ENCODE measurements at places on chromosomes 6 and 20.

DNA sequence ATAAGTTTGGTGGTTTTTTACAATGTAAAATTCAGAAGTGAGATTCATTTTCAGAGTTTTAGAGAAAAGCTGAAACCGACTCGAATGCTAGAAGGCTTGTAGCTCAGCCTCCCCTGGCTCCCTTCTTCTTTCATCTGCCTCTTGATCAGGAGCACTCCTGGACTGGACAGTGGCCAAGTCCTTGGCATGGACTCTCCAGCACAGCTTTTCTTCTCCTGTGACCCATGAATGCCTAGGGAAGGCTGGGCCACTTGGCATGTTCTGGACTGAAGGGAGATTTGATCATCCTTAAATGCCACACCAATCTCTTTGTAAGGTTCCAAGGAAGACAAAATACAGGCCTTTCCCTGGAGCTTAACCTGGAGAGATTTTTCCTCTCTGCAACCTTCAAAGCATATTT is 384.0 kb upstream of the SASH1 start:
- DNase-seq: no peak

DNA sequence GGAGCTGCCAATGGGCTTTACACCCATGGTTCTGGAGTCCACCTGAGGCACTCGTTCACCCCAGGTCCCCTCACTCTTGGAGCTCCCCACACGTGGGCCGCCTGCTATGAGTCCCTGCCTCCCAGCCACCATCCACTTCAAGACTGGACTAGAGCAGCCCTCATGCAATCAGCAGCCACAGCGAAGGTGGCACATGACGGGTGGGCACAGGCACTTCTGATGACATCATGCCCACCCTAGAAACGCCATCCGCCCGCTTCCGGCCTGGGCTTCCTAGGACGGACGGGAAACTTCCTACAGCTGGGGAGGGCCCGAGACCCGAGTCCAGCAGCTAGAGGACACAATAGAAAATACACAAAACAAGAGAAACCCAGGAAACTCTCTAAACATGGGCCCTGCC is 85.5 kb downstream of the PDE10A start:
- no peak for DNase-seq

- no peak for DNase-seq
Observed at GRCh38 chr6:113649276-113649675, 207.9 kb upstream of the MARCKS start.

- no peak for DNase-seq
Observed at GRCh38 chr6:24145690-24146131, 19.7 kb downstream of the NRSN1 start.

DNA sequence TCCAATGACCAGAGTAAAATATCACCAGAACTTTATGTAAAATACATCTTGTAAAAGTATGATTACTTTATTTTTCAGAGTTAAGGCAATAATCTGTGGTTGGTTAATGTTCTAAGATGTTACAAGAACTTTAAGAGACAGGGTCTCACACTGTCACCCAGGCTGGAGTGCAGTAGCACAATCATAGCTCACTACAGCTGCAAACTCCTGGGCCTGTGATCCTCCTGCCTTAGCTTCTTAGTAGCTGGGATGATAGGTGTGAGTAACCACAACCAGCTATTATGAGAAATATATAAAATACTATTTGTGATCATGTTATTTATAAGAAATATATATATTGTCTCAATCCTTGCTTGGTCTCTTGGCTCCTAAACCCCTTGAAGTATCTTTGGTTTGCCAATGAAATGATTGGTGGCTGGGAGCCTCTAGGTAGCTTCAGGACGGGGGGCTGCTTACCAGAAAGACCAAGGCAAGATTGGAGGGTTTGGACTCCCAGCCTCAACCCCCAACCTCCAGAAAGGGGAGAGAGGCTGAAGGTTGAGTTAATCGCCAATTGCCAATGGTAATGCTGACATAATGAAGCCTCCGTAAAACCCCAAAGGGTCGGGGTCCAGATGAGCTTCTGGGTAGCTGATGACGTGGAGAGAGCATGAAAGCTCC is 15.4 kb downstream of the SOD2 start:
- no peak for DNase-seq

DNA sequence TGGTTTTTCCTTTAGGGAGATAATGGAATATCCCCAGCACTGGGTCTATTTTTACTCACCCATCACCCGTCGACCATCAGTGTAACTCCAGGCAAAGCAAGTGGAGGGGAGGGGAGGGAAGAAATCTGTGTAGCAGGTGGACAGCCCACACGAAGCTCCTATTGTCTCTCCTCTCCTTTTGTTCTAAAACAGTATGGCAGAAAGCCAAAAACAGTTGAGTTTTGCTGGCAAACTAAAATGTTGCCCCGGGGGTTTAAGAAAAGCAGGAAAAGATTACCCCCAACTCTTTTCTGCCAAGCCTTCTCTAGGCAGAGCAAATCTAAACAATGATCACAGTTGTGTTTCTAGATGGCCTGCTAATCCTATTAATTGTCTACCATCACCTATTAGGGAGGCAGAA is 89.7 kb downstream of the PREP start:
- no peak for DNase-seq

- no peak for DNase-seq
Observed at GRCh38 chr20:34642009-34642408, 34.9 kb downstream of the PIGU start.

DNA sequence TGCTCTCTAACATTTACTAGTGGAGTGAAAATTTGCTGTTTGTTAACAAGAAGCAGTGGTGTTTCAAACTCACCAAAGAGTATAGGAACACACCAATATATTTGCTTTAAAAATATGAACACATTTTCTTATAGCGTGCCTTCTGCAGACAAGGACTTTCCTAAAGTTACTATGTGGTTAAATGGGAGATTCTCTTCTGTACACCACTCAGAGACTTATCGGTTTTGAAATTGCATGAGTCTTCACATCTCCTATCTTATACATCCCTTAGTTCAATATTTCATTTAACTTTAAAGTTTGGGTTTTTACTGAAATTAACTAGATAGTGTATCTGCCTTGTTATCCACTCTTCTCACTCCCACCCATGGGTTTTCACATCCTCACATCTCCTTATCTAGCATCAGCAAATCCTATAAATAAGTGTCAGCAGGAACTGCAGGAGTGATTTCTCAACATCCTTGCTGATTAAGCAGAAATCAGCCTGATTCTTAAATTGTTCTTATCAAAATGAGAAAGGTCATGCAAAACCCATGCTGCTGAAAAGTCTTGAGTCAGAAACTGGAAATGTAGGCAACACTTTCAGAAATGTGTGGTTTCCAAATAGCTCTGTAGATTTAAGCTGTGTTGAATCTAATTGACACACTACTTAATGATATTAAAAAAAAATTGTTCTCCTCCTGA is 1075.6 kb upstream of the GJE1 start:
- DNase-seq: no peak

- no peak for DNase-seq
Observed at GRCh38 chr20:14384416-14385175, 47.2 kb upstream of the FLRT3 start.

GRCh38 chr20:35837577-35838195 is 65.9 kb downstream of the PHF20 start:
- DNase-seq: no peak

DNA sequence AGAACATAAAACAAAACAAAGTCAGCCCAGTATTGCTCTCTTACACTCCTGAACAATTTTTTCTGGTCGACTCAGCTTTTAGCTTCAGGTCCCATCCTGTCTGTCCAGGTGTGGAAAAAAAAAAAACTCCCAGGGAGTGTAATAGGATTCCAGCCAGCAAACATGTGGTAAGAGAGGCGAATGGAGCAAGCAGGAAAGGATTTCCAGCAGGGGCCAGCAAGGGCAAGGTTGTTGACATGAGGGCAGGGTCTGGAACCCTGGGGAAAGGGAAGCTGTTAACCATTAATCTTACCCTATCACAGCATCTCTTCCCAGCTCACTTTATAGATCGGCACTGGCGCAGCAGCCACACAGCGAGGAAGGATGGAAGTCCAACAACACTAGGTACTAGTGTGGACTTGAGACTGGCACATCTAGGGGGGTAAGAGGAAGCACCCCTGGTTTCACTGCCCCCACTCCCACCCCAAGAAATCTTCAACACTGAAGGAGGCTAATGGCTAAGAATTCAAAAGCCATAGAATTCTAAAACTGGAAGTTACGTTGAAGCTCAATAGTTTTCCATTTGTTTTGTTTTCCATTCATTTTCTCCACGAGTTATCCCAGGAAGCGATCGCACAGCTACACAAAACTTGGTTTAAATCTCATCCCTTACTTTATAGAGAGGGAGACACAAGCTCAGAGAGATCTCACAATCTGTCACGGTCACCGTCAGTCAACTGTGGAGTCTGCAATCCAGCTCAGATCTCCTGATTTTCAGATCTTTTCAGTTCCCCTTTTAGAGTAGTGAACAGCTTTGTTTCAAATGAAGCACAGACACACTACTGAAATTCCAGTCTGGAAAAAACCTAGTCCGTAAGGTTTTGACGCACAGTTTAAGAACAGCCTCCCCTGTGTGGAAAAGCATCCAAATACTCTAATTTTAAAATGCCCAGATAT is 53.3 kb downstream of the SLC22A23 start:
- no peak for DNase-seq

GRCh38 chr6:169799474-169799926 is 48.1 kb downstream of the ERMARD start:
- DNase-seq: no peak

DNA sequence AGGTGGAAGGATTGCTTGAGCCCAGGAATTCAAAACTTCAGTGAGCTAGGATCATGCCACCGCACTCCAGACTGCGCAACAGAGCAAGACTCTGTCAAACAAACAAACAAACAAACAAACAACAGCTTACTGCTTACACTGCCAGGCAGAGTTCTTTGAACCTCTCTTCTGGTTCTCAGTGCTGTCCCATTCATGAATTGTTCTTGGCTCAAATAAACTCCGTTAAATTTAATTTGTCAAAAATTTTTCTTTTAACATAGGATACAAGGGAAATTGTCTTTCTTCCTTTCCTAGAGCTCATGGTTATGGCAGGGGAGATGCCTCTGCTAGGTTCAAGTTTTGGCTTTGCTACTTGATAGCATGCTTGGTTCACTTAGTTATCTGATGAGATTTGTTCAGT is 29.7 kb upstream of the RFPL4B start:
- DNase-seq: no peak

DNA sequence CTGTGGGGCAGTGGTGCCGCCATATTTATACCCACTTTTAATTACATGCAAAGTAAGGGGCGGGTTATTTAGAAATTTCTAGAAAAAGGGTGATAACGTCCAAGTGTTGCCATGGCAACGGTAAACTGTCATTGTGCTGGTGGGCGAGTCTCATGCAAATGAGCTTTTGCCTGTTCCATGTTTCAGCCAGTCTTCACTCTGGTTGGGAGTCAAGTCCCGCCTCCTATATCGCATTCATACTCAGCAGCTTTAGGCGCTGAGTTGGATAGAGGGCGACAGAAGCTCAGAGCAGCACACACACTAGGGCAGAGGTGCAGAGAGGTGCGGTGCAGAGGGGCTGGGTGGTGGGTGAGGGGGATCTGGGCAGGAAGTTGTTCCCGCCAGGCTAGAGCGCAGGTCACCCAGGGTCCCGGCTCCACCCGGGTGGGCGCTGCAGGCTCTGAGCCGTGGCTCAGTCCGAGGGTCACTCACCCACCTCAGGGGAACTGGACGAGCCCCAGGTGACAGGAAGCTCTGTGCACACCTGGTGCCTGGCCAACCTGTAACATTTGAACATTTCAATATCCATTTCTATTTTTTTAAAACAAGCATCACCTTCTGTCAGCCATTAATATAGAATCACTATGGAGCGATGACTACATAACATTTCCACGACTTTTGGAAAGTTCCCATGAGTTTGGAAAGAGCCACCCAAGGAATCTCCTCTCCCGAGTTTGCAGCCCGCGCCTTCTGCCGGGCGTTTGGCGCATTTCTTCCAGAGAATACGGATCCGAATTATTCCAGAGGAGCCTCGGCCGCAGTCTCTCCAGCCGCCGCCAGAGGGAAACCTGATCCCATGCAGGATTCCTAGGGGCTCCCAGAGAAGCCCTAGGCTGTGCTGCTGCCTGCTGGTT is 89.1 kb upstream of the PHACTR3 start:
- peak; percentile 91 for DNase-seq

- no peak for DNase-seq
Observed at GRCh38 chr6:45491874-45492273, 114.1 kb upstream of the SUPT3H start.

GRCh38 chr20:17897566-17898307 is 70.9 kb downstream of the SNX5 start:
- no peak for DNase-seq

- DNase-seq: no peak
Observed at GRCh38 chr6:39653612-39654011, 71.6 kb downstream of the KIF6 start.

DNA sequence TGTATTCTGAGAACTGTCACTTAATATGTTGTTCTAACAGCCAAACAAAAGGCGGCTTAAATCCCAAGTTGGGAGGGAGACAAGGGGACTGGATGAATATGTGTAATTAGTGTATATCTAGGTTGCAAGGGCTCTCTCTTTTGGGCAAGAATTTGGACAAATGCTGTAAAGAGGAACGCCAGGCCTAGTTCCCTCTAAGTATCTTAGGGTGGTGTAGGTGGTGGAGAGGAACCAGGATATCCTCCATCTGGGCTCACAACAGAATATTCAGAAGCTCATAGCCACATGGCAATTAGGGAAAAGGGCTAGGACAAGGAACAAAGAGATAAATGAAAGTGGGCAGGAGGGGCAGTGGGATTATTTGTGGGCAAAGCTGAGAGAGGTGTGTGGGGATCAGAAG is 149.5 kb downstream of the LRFN2 start:
- no peak for DNase-seq

DNA sequence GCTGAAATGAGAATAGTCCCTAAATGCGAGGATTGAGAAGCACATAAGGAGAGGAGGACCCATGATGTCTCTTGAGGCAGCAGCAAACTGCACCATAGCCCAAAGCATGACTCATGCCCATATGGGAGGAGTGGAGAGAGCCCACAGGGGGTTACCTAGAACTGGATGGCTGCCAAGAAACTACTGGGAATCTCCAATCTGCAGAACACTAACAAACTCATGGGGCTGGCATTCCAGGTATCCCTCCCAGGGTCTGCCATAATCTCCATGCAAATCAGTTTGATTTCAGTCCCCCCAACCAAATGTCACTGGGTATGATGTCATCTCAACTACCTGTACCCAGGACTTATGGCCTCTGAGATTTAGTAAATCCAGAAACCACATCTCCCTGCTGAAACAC is 410.5 kb downstream of the PTPRT start:
- DNase-seq: no peak

GRCh38 chr6:42210551-42210950 is 7.1 kb downstream of the MRPS10 start:
- no peak for DNase-seq

DNA sequence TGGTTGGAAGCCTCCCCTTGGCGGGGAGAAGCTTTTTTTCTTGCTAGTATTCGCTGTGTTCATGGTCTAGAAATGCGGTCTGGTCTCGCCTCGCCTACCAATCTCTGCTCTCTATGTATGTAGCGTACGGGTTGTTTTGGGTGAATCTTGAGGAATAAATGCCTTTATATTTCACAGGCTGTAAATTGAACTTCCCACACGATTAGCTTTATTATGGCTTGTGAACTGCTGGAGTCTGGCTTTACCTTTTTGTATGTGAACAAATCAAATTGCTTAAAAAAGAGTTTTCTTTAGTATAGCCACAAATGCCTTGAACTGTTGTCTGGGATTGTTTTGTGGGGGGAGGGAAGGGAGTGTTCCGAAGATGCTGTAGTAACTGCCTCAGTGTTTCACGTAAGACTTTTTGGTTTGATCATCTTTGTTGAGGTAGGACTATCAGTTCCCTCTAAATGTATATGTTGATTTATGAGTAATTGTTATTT is 2.2 kb downstream of the INSM1 start:
- DNase-seq: no peak
